ENCODE measurements at places on chromosomes 7 and 10.

DNA sequence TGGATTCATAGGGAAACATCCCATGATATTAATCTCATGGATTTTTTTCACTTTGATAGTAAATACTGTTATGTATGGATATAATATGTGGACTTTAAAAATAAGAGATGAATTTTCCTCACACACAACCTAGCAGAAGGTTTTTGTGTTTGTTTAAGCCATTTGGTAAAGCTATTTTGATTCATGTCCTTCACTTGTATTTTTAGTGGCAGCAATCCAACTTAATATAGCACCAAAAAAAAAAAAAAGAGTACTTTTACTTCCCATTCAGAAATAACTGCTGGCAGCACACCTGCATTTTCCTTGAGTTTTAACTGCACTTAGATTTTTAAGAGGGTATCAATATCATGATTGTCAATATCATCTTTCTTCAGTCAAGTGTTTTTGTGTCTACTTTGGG is 60.0 kb downstream of the MCMBP start:
- DNase-seq: no peak

- DNase-seq: peak; percentile 22
Measured at GRCh38 chr10:23755556-23755955, 316.7 kb downstream of the OTUD1 start.

GRCh38 chr7:154693661-154694060 is 309.3 kb downstream of the PAXIP1 start:
- no peak for DNase-seq

GRCh38 chr10:73097305-73097670 is 622 bp upstream of the P4HA1 start:
- no peak for DNase-seq

GRCh38 chr7:158443014-158443687 is 144.5 kb downstream of the PTPRN2 start:
- no peak for DNase-seq

- no peak for DNase-seq
Measured at GRCh38 chr10:35508647-35509046, 96.5 kb upstream of the GJD4 start.

GRCh38 chr10:79116801-79117723 is 48.3 kb downstream of the ZMIZ1 start:
- no peak for DNase-seq

DNA sequence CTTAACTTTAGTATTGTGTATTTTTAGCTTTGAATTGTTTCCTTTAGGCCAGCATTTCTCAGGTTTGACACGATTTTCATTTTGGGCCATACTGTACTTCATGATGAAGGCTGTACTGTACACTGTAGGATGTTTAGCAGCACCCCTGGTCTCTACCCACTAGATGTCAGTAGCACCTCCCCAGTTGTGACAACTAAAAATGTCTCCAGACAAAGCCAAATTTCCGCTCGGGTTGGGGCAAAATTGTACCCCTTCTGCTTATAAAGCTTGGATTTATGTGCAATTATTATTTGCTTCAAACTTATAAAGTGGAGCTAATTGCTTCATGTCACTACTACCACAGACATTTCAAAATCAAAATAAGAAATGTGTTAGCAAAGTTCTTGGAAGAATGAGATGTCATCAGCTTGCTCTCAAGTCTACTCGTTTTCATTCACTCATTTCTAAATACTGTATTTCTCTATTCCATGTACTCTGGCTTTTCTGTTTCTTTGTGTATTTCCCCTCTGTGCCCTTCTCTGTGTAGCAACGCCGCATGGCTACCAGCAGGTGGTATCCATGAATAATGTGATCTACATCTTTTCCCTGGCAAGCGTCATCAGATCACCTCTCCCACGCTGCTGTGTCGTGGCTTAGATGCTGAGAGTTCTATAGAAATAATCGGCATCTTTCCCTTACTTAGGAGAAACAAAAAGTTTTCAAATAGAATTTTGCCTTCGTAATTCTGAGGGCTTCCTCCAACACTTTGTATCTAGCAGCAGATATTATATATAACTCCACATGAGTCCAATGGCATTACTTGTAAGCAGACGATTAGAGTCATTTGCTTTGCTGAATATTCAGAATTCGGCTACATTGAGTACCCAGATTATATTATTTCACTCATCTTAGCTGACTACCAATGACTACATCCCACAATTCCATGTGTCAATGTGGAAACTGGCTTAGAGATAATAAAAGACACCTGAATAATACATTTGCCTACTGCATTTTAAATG is 47.8 kb upstream of the CALCR start:
- peak; percentile 4 for DNase-seq

DNA sequence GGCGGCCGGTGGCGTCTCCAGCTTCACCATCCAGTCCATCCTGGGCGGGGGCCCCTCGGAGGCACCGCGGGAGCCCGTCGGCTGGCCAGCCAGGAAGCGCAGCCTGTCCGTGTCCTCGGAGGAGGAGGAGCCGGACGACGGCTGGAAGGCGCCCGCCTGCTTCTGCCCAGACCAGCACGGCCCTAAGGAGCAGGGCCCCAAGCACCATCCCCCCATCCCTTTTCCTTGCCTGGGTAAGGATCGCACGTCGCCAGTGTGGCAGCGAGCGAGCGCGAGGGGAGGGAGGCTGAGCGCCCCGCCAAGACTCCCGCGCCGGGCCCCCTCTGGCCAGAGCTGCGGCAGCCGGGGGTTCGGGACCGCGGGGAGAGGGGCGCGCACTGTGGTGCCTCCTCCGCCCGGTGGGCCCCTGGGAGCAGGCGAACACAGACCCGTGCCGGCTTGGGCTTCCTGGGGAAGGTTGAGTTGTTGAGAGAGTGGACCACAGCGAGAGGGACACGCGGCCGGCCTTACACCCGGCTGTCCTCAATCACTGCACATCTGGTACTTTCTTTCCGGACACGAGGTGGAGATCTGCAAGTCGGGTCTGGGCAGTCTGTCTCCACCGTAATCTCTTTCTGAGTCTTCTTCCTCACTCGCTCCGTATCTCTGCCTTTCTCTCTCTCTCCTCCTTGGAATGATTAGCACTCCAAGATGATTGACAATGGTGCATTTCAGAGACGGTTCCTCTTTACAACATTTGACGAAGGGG is 652 bp downstream of the HMX2 start:
- DNase-seq: no peak

DNA sequence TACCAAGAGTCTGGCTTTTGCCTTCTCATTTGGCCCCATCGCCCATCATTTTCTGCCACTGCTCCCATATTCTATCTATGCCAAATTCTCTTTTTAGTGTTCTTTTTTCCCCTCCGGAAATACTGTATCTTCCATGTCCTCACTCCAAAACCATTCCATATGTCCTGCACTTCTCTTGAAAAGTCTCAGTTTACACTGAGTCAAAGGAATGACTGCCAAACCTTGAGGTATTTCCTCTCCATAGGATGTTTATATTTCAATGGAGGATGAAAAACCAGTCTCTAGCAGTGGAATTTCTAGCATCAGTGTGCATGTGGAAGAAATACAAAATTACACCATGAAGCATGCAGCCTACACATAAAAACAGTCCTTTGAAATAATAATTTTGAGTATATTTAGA is 121.4 kb upstream of the PHYHIPL start:
- no peak for DNase-seq

- no peak for DNase-seq
Measured at GRCh38 chr7:158774952-158775351, 54.4 kb downstream of the ESYT2 start.

- DNase-seq: peak; percentile 17
Measured at GRCh38 chr7:18570890-18571478, 75.4 kb downstream of the HDAC9 start.

DNA sequence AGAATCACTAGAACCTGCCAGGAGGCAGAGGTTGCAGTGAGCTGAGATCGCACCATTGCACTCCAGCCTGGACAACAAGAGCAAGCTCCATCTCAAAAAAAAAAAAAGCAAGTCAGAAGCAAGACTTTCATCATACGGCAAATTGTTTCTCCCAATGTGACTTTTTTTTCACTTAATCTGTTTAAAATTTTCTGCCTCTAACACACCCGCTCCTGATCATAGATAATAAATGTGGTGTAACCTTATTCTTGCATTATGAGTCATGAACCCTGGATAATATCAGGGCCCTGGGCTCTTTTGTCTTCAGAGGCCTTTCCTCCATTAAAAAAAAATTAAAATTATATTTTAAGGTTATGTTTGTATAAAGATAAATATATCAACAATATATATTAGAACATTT is 111.4 kb upstream of the JCAD start:
- no peak for DNase-seq

GRCh38 chr10:45179691-45180090 is 135.7 kb downstream of the OR13A1 start:
- no peak for DNase-seq

GRCh38 chr7:66359656-66360211 is 154.6 kb downstream of the TPST1 start:
- no peak for DNase-seq

GRCh38 chr10:131900350-131901152 is at the start of gene PPP2R2D:
Gene PPP2R2D, plus strand, starts transcription at chr10:131901008. Its CDS starts 141 bp downstream, at chr10:131901149.
- DNase-seq: peak; percentile 94

DNA sequence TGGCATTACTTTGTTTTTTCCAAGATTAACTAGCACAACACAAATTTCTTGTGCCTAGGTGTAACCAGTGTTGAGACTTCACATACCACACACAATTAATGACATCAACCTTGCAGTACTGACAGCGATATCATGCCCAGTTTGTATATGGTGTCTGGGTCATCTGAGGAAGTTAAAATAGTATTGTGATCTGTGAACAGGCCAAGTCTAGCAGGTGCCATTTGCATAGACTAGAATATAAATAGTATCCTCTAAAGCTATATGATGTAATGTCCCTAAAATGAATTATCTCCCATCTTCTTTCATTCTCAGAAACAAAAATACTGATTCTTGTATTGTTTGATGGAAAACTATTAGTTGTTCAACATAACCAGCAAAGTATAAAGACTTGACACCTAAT is 175.8 kb upstream of the KAT6B start:
- DNase-seq: no peak

DNA sequence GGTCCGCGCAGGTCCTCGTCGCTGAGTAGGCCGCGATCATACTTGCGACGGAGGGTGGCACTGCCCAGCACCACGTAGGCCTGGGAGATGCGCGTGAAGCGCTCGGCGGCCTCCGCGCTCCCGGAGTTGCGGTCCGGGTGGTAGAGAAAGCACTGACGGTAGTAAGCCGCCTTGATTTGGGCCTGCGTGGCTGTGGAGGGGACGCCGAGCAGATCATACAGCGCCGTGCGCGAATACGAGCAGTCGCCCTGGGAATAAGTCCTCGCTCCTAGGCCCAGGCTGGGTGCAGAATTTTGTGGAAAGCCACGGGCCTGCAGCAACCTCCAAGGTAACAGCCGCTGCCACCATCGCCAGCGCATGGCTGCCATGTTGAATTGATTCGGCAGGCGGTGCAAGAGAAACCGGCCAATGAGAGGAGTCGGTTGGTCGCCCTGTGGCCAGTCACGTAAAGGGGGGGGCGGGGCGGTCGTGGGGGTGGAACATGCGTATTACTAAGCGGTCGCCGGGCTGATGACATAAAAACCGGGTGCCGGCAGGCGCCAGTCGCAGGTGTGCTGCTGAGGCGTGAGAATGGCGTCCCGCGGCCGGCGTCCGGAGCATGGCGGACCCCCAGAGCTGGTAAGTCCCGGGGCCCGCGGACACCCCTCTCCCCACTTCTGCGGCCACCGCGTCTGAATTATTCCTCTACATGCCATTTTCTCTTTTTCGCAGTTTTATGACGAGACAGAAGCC is at the start of the genes BUD23 and DNAJC30:
BUD23 (plus strand) TSS at position 542 of the 732 bp plus-strand sequence; CDS start at position 571, 29 bp downstream.
DNAJC30 (minus strand) TSS at position 398 of the 732 bp plus-strand sequence; CDS start at position 368, 30 bp downstream.
- DNase-seq: peak; percentile 96

- DNase-seq: peak; percentile 10
Measured at GRCh38 chr7:76108540-76109233, 60.8 kb downstream of the MDH2 start.

Measured in renal pelvis (tissue), 12 donors.